ENCODE measurements at places on chromosomes 5 and 9. TPM values are rescaled to one million over a fixed set of nuclear protein-coding genes. Genes with fewer than 3 reads are reported as not detected.

The UTP15 gene
- total RNA-seq: 9.4 TPM

The LHX3 gene
- not detected for total RNA-seq

The C6 gene
- total RNA-seq: 1.4 TPM

The ACOT12 gene
- total RNA-seq: not detected

- H3K27me3 ChIP-seq: peaks cover 13% of the 10 kb centered on the region
- H3K27ac ChIP-seq: no peak overlapping the region
- no peaks in the 10 kb centered on the region for H3K4me1 ChIP-seq
- no peak overlapping the region for H3K4me3 ChIP-seq
- no peaks in the 10 kb centered on the region for H3K36me3 ChIP-seq
- DNase-seq: no peak
Observed at GRCh38 chr5:176806137-176806536, 4.2 kb upstream of the UNC5A start.

DNA sequence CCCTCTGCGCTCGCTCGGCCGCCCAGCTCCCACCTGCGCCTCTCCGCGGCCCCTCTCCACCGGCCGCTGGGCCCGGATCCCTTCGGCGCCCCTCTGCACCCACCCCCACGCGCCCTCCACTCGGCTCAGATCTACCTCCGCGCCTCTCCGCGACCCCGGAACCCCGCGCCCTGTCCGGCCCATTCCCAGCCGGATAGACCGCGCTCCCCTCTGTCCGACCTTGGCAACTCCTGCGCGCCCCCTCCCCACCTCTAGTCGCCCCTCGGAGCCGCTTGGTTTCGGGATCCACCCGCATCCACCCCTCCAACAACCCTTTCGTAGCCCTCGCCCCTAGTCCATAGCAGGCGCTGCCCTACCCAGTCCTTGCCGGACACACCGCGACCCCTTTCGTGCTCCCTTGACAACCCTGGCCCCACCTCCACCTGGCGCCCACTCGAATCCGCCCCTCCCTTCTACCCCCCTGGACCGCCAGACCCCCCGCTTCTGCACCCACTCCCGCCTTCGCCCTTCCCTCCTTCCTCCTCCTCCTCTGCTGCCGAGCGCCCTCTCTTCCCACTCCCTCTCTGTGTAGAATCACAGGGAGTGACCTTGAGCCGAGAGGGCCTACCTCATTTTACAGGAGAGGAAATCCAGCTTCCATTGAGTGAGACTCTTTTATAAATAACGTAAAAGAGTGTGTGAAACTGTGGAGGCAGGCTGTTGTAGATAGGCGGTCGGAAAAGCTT lies 525 bp upstream of the AK3 start:
- H3K36me3 ChIP-seq: no peaks in the 10 kb centered on the region
- no peaks in the 10 kb centered on the region for H3K4me1 ChIP-seq
- peak overlapping the region; percentile 95 for H3K27ac ChIP-seq
- H3K27me3 ChIP-seq: no peaks in the 10 kb centered on the region

GRCh38 chr9:23162789-23163188 lies 663.3 kb downstream of the ELAVL2 start:
- no peaks in the 10 kb centered on the region for H3K27me3 ChIP-seq
- no peaks in the 10 kb centered on the region for H3K4me1 ChIP-seq
- H3K4me3 ChIP-seq: no peak overlapping the region
- H3K36me3 ChIP-seq: no peaks in the 10 kb centered on the region

DNA sequence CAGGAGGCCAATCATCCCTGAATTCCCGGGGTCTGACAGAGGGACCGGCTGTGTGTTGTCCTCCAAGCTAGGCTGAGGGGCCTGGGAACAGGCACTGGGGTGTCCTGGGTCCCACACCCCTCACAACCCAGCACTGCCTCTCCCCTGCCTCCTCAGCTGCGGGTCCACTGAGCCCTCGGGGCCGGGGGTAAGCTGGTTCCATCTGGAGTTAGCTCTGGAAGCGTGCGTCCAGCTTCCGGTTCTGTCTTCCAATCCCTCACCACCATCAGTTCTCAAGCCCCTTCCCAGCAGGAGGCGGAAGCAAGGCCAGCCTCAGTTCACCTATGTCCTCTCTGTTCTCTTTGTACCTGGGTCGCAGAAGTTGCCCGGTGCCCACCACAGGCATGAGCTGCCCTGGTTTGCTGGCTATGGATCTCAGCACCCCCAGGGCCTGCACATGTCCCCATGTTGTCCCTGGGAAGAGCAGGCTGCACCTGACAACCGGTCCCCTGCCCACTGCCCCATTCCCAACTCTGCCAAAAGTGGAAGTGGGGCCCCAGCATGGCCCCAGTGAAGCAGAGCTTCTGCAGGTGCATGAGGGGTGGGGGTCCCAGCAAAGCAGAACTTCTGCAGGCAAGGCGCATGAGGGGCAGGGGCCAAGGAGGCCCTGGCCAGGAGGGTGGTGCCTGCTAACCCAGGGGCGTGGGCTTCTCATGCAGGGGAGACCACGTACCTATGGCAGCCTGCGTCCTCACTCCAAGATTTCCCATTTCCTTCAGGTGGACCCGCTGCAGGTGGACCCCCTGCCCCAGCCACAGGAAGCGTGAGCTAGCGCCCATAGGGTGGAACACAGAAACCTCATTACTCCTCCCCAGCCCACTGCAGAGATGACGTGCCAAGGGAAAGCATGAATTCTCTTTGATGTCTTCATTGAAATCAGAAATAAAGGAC lies 111.9 kb downstream of the ZNF354C start:
- DNase-seq: no peak
- no peak overlapping the region for H3K4me3 ChIP-seq
- no peaks in the 10 kb centered on the region for H3K4me1 ChIP-seq
- no peak overlapping the region for H3K27ac ChIP-seq
- H3K36me3 ChIP-seq: no peaks in the 10 kb centered on the region
- H3K27me3 ChIP-seq: no peaks in the 10 kb centered on the region

- DNase-seq: peak; percentile 16
- no peak overlapping the region for H3K4me3 ChIP-seq
- no peaks in the 10 kb centered on the region for H3K27me3 ChIP-seq
- no peak overlapping the region for H3K27ac ChIP-seq
- no peaks in the 10 kb centered on the region for H3K4me1 ChIP-seq
- H3K36me3 ChIP-seq: no peaks in the 10 kb centered on the region
Observed at GRCh38 chr9:93083592-93084470, 12.2 kb upstream of the CARD19 start.

GRCh38 chr5:72611118-72611730 lies 104.0 kb upstream of the ZNF366 start:
- peak; percentile 78 for DNase-seq
- no peaks in the 10 kb centered on the region for H3K27me3 ChIP-seq
- H3K36me3 ChIP-seq: no peaks in the 10 kb centered on the region
- no peaks in the 10 kb centered on the region for H3K4me1 ChIP-seq
